Amniotic stem cell (primary cell): ENCODE measurements at places on chromosomes 11 and 22.

GRCh38 chr11:104846216-104846615 lies 52.0 kb downstream of the CASP12 start:
- DNase-seq = no peak

GRCh38 chr11:92703449-92703830 lies 266.0 kb upstream of the MTNR1B start:
- DNase-seq = no peak

GRCh38 chr11:101860696-101861427 lies 53.9 kb upstream of the CEP126 start:
- peak; percentile 64 for DNase-seq

DNA sequence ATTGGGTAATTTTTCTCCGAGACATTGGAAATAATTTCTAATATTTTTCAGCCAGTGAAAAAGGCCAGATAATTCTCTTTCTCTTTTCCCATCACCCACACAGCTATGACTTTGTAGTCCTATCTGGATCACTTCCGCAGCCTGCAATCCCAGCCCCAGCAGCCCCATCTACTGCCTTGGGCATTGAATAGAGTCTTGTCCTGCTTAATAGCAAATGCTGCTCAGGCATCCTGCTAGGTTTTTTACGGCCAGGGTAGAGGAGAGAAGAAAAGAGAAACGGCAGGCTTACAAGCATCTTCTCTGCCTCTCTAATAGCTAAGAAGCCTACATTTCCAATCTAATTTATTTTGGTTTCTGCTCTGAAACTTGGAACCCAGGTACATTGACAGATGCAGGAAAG lies 154.3 kb upstream of the B3GAT1 start:
- no peak for DNase-seq

DNA sequence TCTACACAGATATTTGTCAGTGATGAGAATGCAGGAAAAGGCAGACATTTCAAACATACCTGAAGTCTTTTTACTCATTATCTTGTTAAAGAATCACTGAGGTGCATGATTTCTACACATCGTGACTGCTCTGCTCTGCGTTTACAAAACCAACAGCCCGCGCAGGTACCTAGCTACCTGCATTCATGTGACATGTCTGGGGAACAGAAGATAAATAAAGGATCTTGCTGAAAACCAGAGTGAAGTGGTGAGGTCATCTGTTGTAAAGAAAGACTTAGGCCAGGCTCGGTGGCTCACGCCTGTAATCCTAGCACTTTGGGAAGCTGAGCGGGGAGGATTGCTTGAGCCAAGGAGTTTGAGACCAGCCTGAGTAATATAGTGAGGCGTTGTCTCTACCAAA lies 15.7 kb downstream of the ASPHD2 start:
- DNase-seq = no peak
